ENCODE measurements at places on chromosomes 3 and 15.
A peak's percentile ranks its signal among the peaks of the same experiment; 100 is the strongest.

DNA sequence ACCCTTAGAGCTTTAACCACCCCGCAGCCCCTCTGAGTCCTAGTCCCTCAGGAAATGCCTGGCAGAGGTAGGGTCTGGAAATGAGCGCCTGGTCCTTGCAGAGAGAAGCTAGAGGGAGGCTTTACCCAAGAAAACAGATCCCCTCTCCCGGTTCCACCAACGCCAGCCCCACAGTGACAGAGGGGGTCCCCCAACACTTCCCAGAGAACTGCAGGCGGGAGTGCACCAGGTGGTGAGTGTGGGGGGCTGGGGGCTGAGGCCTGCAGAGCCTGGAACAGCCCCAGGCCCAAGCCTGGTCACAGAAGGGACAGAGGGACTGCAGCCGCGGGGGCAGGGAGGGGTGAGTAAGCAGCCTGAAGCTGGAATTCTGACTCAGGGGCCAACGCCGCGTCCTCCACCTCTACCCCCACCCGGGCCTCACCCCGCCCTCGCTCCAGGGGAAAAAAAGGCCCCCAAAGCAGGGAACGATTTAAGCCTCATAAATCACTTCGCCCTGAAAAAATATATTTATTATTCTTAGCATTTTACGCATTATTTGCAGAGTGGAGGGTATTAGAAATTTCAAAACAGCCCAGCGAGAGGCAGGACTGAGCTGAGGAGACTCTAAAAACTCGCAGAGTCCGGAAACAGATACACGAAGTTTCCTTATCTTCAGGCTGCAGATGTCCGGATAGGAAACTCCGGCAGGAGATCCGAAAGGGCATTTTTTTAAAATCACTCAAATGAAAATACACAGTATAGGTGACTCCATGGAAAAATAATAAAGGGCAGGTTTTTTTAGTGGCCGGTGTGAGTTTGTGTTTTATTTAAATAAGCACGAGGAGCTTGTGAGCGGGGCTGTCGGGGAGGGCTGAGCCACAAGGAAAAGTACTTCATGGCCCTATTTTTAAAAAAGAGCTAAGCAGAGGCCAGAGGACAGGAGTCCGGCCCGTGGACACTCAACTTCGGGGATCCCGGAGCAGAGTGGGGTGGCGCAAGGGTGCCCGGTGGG lies 10.0 kb downstream of the GATA2 start:
- no peak for DNase-seq

GRCh38 chr15:77720655-77721054 lies 87.9 kb upstream of the LINGO1 start:
- DNase-seq: no peak

- no peak for DNase-seq
Observed at GRCh38 chr3:42632146-42632545, 21.4 kb upstream of the ZBTB47 start.

GRCh38 chr3:140151321-140151720 lies 216.3 kb downstream of the CLSTN2 start:
- no peak for DNase-seq

GRCh38 chr3:15206662-15207576 lies 873 bp downstream of the CAPN7 start:
- peak; percentile 19 for DNase-seq

- no peak for DNase-seq
Observed at GRCh38 chr3:111735243-111735758, 123.8 kb upstream of the PHLDB2 start.

DNA sequence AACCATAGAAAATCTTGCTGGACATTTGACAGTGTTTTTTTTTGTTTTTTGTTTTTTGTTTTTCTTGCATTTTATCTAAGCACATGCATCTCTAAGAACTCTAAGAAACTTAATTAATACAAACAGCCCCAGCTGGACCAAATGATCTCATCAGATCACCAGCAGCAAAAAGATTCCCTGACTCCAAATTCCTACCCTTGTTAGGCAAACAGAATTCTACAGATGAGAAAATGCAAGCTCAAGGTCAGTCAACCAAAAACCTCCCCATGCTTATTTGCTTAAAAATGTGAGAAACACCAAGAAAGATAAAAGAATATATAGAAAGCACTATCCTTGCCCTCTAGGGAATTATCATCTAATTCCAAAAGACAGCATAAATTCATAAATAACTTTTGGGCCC lies 65.4 kb downstream of the FOXP1 start:
- no peak for DNase-seq

GRCh38 chr3:13075986-13076654 lies 2.9 kb upstream of the IQSEC1 start:
- no peak for DNase-seq

DNA sequence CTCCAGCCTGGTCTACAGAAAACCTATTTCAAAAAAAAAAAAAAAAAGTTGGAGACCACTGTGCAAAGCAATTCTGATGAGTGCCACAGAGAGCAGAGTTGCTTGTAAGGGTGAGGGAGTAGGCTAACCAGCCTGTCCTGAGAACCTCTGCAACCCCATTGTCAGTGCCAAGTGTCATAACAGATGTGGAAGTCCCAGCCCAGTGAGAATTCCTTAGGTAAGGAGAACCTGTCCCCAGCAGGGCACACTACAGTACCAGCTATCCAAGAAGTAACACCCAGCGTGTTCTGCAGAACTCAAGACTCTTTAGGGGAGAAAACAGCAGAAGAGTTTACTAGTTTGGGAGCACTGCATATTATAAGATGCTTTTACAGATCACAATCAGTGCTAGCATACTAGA lies 156.3 kb downstream of the LIPC start:
- no peak for DNase-seq

GRCh38 chr15:38588672-38589071 lies 24.1 kb upstream of the RASGRP1 start:
- DNase-seq: no peak

DNA sequence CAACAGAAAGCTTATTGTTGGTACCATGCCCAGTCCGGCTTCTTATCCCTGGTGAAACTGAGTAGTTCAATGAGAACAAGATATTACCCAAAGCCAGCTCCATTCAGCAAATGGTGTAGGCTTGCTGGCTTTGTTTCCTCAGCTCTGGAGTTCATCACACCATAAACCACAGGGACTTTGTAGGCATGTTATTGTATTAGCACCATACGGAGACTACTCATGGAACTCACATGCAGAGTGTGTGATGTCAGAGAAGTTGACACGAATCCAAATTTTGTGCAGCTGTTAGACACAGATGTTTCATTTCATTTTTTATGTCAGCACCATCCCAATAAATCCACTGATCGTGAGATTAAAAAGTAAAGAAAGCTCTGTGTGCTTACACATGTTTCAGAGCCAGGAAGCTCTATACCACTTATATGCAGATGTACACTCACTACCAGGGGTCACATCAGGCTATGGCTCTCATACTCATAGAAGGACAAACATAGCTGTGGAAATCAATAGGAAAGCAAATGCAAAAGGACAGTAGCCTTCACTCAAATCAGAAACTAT lies 63.4 kb upstream of the LEKR1 start:
- no peak for DNase-seq

Measured in activated CD4-positive, alpha-beta T cell treated with anti-CD3 and anti-CD28 coated beads for 4 hours (primary cell).